ENCODE measurements at places on chromosomes 5 and 9.

DNA sequence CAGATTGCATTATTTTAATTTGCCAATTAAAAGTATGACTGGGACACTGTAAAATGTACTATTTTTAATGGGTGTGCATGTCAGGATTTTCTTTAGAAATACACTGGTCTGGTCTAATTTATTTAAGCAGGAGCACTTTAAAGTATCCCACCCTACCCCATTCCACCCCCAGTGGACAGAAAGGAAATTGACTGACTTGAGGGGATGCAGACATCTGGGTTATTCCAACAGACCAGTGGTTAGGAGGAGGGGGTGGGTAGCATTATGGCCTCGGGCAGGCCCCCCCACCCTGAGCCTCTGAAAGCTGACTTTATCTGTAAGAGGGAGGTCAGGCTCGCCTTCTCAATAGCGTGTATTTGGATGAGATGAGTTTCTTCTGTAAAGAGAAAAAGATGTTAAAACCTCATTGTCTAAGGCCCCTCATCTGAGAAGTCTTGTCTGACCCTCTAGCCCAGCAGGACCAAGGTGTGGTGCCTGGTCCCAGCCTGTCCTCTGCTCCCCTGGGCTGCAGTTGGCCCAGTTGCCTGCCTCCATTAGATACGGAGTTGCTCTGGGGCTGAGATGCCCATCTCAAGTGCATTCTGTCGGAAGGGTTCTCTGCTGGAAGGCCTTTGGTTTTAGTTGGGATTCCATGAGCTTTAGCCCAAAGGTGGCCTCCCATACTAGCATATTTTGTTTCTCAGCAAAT is 4.4 kb downstream of the HNRNPAB start:
- no peak for DNase-seq

DNA sequence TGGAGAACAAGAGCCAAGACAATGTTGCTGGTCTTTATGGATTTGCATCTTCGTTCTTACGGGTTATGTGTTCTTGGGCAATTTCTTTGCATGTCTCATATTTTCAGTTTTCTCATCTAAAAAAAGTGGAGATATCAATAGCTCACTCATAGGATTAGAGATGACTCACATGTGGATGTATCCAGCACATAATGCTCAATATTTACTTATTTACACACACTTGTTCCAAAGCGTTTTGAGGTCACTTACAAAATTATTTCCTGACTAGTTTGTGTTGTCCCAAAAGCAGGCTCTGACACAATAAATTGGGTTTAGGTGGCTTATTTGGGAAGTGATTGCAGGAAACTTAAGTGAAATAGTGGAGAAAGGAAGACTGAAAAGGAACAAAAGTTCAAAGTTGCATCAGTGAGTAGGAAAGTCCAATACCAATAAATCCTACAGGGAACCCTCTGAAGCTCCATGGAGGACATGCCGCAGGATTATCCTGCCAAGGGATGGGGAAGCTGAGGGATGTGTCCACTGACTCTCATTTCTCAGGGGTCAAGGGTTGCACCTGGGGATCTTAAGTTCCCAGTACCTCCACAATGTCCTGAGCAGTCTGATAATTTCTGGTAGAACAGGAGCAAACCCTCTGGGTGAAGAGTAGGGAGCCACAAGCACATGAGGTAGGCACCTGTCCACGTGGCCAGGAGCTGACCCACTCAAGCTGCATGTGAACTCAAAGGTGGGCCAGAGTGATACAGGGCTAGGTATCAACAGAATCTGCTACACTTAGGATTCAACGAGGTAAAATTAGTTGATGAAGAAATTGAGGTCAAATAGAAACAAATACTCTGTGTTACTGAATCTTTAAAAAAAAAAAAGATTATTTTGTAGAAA is 37.4 kb upstream of the SLC44A1 start:
- DNase-seq: no peak

GRCh38 chr9:115456515-115456914 is 338.6 kb upstream of the TNC start:
- no peak for DNase-seq

DNA sequence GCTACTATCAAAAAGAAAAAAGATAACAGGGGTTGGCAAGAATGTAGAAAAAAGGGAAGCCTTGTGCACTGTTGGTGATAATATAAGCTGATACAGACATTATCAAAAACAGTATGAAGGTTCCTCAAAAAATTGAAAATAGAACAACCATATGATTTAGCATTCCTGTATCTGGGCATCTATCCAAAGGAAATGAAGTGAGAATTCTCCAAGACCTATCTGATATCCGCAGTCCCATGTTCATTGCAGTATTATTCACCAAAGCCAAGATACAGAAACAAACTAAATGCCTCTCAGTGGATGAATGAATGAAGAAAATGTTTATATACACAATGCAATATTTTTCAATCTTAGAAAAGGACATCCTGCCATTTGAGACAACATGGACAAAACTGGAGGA is 1943.3 kb downstream of the MAT2B start:
- DNase-seq: no peak

GRCh38 chr5:134113363-134113889 is 1.1 kb upstream of the TCF7 start:
- no peak for DNase-seq

DNA sequence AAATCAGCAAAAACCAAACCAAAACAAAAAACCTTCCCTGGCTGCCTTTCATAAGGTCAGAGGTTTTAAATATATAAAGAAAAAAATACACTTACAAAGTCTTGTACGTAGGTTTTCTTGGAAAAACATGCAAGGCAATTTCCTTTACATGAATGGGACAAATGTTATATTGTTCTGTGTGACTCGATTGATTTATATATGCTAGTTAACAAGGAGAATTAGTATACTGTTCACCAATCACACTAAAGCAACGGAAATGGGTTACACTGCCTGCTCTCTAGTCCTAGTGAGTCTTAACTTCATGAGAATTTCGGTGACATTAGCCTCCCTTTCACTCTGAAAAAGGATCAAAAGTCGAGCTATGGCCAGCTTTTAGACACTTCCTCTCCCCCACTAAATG is 5.5 kb downstream of the GDF9 start:
- DNase-seq: no peak

- no peak for DNase-seq
Observed at GRCh38 chr5:73218552-73219171, 45.7 kb downstream of the TMEM174 start.

DNA sequence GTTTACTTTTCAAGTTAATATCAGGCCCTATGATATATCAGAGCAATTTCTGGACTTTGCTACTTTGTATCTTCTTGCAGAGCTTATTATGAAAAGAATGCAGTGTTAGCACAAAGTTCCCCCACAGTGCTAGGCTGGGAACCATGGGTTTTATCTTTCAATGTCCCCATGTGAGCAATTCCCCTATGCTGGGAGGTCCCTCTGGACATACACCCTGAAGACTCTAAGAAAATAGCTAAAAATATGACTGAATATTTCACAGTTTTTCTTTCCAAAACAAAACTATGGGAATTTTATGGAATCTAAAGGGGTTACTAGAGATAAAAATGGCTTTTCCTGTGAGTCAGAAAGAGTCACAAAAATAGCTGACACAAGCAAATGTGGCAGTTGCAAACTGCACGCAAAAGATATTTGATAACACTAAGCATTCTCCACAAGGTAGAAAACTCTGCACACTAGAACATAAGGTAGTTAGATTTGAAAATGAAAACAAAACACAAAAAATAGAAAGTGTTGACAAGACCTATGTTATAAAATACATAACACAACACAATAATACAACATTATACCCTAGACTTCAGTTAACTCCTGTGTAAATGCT is 487.5 kb upstream of the GRIN3A start:
- DNase-seq: no peak

GRCh38 chr5:9428272-9428671 is 117.6 kb downstream of the SEMA5A start:
- no peak for DNase-seq

- no peak for DNase-seq
Observed at GRCh38 chr5:91955610-91956009, 572.5 kb upstream of the ARRDC3 start.

- no peak for DNase-seq
Observed at GRCh38 chr9:105282870-105283621, 38.6 kb downstream of the SLC44A1 start.

DNA sequence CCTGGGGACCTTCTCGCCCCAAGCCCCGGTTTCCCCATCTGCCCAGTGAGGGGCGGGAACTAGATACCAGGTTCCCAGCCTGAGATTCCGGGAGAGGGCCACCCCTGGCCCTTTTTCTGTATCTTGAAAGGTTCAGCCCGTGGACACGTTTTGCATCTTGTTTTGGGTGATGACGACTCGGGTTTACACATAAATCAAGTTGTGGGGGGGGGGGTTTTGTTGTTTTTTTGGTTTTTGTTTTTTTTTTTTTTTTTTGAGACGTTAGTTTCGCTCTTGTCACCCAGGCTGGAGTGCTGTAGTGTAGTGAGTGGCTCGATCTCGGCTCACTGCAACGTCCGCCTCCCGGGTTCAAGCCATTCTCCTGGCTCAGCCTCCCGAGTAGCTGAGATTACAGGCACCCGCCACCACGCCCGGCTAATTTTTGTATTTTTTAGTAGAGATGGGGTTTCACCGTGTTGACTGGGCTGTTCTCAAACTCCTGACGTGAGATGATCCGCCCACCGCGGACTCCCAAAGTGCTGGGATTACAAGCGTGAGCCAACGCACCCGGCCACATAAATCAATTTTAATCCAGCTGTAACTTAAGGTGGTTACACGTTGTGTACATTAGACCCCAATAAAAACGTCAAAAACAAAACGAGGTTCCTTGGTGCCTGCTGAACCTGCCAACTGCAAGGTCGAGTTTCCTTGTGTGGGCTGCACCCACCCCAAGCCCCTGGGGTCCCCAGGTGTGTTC is 1.1 kb upstream of the BRD3 start:
- no peak for DNase-seq

DNA sequence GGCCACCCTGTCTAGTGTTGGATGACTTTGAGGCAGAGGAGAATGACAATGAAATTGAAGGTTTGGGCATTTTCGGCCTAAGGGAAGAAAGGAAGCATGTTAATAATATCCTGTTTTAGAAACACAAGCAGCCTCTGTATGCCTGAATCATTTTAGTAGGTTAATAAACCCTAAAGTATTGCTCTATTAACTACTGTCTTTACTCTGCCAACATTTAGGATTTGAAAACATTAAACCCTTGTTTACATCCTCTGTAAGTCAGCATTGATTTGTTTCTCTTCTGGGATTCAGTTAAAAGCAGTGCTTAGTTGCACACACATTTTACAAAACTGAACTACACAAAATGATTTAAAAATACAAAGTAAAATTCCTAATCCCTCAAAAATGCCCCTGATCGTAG is 358.9 kb downstream of the ARRDC3 start:
- DNase-seq: no peak

- DNase-seq: no peak
Observed at GRCh38 chr9:85114799-85115198, 445.3 kb downstream of the NTRK2 start.

GRCh38 chr5:152990649-152991048 is 499.8 kb upstream of the GRIA1 start:
- DNase-seq: no peak

GRCh38 chr5:13985731-13986418 is 41.4 kb upstream of the DNAH5 start:
- no peak for DNase-seq

DNA sequence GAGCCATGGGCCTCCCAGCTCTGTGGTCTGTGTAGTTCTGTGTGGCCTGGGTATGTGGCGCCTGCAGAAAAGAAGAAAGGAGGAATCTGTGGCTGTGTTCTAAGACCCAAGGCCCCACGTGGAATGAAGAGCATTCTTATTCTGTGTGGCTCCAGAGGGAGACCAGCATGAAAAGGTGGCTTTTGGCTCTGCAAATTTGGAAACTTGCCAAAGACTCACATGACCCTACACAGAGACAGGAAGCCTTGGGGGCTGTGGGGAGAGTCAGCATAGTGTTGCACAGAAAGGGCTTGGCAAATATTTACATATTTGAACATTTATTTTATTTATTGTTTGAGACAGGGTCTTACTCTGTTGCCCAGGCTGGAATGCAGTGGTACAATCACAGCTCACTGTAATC is 193.3 kb downstream of the TMEM38B start:
- no peak for DNase-seq

DNA sequence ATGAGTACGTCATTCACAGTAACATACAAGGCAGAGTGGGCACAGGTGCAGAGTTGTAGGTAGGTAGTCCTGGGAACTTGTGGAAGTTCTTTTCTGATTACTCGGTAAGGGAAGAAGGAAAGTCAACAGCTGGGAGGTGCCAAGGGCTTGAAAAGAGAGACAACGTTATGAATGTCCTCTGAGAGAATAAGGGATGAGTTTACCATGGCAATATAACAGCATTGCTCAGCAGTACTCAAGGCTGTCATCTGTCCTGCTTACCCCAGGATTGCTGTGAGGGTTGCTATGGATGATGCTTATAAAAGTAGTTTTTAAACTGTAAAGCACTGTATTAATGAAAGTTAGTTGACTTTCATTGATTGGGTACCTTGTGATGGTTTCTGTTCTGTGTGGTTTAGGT is 369.1 kb upstream of the SGCD start:
- no peak for DNase-seq

GRCh38 chr9:112761912-112762655 is 11.5 kb downstream of the SNX30 start:
- DNase-seq: no peak

GRCh38 chr9:133874060-133874657 is 118.0 kb downstream of the VAV2 start:
- no peak for DNase-seq

DNA sequence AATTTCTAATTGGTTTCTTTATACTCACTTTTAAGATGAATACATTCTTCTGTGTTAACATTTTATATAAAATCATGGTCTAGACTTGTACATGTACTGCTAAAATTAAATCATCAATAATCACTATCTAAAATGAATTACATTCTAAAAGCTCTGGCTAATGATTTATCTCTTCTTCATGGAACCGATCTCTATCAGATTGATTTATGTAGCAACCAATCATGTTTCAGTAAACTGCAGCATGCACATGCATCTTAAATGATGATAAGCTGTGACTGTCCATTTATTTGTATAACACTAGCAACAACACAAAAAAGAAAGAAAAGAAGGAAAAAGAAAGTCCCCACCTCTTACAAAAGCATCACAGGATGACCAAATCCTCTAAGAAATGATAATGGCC is 669.2 kb downstream of the NR2F1-AS1 start:
- no peak for DNase-seq

DNA sequence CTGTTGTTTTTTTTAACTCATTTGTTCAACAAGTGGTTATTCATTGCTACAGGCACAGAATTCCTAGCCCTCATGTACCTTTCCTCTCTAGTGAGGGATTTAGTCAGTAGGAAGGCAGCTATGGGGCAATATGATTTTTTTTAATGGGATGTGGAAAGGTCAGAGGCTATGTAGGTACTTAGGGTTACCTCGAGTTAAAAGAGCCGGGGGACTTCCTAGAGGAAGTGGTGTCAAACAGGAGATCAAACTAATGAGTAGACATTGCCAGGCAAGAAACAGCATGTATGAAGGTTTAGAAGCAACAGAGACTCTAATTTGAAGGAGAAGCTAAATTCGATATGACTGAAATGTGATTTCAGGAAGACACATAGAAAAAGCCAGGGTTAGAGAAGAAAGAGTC is 50.7 kb downstream of the ITGA2 start:
- DNase-seq: no peak

GRCh38 chr9:127919253-127919815 is 2.5 kb upstream of the ST6GALNAC4 start:
- DNase-seq: no peak

All from T-helper 2 cell (primary cell).